CD4-positive, alpha-beta T cell (primary cell): ENCODE measurements at places on chromosomes 12 and 14.
A peak's percentile ranks its signal among the peaks of the same experiment; 100 is the strongest.

DNA sequence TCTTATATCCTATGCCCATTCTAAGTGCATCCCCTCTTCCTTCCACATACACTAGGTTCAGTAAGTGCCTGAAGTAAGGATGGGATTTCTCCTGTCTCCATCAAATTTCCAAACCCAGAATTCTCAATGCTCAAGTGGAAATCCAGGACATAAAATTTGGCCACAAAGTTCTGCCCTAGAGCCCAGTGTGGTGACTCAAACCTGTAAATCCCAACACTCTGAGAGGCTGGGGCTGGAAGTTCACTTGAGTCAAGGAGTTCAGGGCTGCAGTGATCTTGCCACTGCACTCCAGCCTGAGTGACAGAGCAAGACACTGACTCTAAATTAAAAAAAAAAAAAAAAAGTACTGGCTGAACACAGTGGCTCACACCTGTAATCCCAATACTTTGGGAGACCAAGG lies 4.5 kb upstream of the ARF3 start:
- no peak for DNase-seq

DNA sequence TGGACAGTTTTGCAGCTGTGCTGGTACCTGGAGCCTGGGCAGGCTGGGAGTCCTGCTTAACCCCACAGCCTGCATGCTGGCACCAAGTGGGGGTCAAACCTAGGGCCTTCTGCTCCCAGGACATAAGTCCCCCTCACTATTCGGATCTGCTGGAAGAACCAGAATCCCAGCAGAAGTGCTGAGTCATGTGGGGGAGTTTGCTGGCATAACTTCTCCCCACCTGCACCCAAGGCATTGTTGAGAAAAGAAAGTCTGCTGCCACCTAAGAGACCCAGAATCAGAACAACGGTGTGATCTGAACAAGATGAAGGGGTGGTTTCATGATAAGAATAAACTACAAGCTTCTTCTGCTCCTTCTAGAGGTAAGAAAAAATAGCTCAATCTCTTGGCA lies 102.7 kb downstream of the RBM19 start:
- no peak for DNase-seq

DNA sequence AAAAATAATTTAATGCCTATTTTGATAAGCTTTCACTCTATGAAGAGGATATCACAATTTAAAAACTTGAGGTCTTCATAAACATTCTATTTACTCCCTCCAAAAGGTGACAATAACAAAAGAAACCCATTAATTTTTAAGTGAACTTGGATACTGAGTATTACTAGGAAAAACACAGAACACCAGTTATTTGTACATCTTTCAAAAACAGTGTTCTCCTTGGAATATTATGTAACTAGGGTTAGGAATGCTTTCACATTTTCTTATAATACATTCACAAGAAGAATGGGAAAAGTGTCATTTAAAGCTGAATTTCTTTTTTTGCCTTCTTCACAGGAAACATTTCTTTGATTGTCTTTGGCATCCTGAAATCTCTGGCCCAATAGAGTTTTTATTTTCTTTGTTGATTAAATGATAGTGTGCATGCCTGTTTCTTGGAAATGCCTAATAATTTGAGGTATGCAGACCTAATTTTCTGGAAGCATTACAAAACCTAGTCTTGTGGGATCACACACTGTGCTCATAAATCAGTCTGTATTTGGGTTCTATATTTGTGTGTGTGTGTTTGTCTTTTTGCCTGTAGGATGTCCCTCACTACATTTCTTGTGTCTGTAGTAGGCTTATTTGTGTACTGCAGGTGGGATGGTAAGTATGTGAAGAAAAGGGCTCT lies 76.5 kb downstream of the WNK1 start:
- no peak for DNase-seq

- no peak for DNase-seq
Observed at GRCh38 chr12:6161124-6161882, 36.8 kb upstream of the VWF start.

- DNase-seq: no peak
Observed at GRCh38 chr12:54463484-54463883, 9.9 kb downstream of the GTSF1 start.

DNA sequence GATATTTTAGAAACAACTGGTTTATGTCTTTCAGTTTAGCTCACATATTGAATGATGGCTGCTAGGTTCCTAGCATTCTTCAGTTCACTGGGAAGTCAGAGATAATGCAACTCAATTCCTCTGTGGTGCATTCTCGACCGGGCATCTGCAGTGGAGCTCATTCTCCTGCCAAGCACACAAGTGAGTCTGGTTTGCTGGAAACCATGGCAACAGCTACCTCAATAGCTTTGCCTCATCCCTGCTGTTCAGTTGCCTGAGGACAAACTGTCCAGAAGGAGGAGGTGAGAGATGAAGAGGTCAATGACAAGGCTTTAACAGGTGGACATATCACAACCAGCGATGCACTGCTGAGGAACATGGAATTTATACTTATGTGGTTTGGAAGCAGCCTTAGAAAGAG lies 816.9 kb downstream of the AACS start:
- DNase-seq: no peak

- no peak for DNase-seq
Observed at GRCh38 chr12:78062786-78063185, 232.1 kb downstream of the NAV3 start.

DNA sequence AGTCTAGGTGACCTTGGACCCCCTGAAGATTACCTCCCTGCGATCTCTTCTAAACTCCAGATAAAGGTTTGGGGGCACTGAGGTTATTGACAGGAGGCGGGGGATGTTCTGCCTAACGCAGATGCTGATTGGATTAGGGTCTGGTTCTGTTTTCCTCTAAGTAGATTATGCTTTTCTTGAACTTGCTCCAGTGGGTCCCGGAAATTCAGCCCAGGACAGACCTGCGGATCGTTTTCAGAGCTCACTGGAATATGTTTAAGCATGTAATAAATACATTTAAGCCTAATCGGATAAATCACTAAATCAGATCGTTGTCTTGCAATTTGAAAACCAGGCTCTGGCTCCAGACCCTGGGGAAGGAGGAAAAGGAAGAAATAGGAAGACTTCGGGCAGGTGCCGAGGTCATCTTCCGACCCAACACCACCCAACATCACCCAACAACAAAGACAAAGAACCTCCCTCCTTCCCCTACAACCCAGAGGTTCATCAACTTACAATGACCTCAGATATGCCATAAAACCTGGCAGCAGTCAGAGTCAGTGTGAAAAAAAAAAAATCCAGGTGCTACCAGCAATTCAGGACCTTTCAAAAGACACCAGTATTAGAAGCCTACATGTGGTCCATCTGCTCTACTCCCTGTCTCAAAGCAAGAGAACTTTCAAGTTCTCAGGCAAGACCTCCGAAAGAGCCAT lies 148.4 kb downstream of the KSR2 start:
- no peak for DNase-seq

DNA sequence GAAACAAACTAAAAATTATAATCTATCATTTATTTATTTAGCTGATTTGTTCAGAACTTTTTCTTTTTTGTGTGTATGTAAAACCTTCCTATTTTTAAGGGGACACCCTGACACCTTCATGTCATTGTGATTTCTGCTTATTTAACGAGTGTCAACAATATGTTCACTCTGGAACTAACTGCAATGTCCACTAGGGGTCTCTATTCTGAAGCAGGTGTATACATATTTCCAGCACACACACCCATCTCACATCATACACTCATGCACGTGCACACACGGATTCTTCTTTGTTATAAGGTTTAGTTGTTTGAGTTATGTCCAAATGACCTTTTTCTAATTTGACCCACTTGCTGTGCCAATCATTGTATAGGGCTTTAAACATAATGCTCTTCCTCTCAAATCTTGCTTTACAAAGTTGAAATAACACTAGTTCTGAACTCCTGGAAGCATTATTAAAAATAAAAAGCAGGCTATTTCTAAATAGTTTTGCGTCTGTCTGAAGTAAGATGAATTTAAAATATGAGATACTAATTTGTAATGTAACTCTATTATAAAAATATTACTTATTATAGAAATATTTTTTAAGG lies 15.5 kb downstream of the E2F7 start:
- peak; percentile 21 for DNase-seq

GRCh38 chr12:42332301-42333285 lies 6.6 kb downstream of the PPHLN1 start:
- peak; percentile 62 for DNase-seq

- no peak for DNase-seq
Observed at GRCh38 chr14:104706733-104707607, 17.1 kb upstream of the ADSS1 start.

GRCh38 chr14:95761436-95761835 lies 47.5 kb upstream of the TCL1A start:
- no peak for DNase-seq

DNA sequence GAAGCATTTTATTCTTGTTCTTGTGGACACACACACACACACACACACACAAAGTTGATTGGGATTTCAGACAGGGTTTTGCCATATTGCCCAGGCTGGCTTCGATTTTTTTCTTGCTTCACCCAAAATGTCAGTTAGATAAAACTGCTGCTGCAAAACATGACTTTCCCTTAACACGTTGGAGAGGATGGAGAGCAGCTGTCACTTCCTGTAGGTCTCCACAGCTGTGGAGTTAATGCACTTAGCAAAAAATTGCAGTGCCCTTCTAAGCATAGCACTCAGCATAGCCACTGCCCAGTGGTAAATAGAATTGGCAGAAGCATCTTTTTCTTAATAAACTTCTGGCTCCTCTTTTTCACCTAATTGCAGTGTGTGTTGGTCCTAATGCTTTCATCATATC lies 54.5 kb downstream of the PDZRN4 start:
- DNase-seq: no peak

DNA sequence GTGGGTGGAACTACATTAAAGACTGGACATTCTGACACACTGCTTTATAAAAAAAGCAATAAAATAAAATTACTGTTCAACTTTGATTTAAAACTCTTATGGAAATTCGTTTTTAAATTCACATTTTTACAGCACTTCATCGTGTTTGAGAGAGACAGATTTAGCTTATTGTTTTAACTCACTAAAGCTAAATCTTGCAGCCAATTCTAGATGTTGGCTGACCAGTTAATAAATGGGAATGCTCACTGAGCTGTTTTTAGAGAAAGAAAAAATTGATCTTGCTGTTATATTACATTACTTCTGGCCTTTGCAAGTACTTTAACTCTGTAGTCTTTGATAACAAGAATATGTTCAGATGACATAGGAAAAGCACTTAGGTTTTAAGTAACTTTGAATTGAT lies 157.1 kb downstream of the PLCZ1 start:
- no peak for DNase-seq

GRCh38 chr14:102185360-102185759 lies 45.7 kb downstream of the WDR20 start:
- no peak for DNase-seq

- peak; percentile 50 for DNase-seq
Observed at GRCh38 chr14:91228112-91229004, 16.1 kb downstream of the GPR68 start.

DNA sequence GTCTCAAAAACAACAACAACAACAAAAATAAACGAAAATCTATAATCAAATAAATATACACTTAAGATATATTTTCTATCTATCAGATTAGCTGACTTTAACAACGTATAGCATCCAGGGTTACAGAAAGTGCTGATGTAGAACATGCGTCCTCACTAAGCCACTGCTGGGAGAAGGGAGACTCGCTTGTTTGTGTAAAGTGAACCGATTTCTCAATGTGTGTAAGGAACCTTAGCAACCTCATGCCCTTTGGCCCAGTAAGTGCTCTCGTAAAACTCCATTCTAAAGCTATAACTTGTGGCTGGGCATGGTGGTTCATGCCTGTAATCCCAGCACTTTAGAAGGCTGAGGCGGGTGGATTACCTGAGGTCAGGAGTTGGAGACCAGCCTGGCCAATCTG lies 23.8 kb downstream of the NFKBIA start:
- no peak for DNase-seq

DNA sequence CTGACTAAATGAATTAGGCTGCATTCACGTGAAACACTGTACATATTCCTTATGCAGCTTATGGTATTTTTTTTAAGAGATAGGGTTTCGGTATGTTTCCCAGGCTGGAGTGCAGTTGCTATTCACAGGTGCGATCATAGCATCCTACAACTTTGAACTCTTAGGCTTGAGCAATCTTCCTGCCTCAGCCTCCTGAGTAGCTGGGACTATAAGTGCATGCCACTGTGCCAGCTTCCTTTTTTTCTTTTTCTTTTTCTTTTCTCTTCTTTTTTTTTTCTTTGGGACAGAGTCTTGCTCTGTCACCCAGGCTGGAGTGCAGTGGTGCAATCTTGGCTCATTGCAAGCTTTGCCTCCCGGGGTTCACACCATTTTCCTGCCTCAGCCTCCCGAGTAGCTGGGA lies 35.8 kb upstream of the SPPL3 start:
- no peak for DNase-seq

- DNase-seq: no peak
Observed at GRCh38 chr12:121227294-121227693, 17.4 kb downstream of the P2RX4 start.

GRCh38 chr12:45913631-45914030 lies 76.7 kb downstream of the SCAF11 start:
- no peak for DNase-seq

- no peak for DNase-seq
Observed at GRCh38 chr14:61927060-61927459, 164.8 kb downstream of the SNAPC1 start.

DNA sequence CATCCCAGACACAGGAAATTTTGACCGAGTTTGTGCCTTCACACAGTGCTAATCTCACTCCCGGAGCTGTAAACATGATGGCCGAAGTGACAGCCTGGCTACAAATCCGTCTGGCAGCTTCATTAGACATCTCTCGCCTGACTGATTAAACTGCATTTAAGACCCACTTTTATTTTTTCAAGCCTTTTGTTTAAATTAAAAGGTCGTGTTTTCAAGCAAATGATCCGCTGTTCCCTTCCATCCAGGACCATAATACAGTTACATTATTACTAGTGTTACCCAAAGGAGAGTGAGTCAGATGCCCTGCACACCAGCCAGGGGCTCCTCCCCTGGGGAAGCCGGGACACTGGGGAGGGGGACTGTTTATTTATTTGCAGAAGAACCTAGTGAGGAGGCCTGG lies 200.2 kb downstream of the EXOC5 start:
- no peak for DNase-seq
